ENCODE measurements at places on chromosomes 7 and 10. TPM values are rescaled to one million over a fixed set of nuclear protein-coding genes. Genes with fewer than 3 reads are reported as not detected.

DNA sequence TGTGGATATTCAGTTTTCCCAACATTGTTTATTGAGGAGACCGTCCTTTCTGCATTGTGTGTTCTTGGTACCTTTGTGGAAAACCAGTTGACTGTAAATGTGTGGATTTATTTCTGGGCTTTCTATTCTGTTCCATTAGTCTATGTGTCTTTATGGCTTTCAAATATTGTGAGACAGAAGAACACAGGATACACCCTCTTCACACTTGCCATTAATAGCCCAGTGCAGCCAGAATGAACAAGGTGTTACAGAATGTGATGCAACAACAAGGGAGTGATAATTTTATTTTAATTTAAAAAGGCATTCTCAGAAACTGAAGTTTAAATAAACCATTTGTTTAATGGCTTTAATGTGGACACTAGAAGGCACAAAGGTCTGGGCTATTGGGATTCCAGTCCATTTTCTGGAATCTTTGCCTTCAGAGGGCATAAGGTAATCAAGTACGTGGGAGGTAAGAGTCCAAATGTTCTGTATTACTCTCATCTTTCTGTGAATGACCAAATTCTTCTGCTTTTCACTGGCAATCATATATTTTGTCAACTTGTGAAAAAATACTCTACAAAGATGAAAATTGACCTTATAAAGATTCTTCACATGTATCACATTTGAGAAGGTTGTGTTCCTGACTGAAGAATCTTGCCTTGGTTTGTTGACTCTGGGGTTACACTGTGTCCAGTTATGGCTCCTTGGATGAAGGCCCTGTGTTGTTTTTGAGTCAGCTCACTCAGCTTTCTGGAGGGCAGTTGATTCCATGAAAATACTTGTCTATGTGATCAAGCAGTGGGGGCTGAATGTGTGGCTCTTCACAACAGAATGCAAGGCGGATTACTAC is 962.7 kb downstream of the LRMDA start:
- no peak for DNase-seq

GRCh38 chr7:55413442-55413841 is 48.3 kb downstream of the LANCL2 start:
- no peak for DNase-seq

Gene CYP2E1
- 0.39 TPM for total RNA-seq

GRCh38 chr10:96468845-96469244 is 44.9 kb downstream of the TLL2 start:
- no peak for DNase-seq

Gene CCL24
- not detected for total RNA-seq

DNA sequence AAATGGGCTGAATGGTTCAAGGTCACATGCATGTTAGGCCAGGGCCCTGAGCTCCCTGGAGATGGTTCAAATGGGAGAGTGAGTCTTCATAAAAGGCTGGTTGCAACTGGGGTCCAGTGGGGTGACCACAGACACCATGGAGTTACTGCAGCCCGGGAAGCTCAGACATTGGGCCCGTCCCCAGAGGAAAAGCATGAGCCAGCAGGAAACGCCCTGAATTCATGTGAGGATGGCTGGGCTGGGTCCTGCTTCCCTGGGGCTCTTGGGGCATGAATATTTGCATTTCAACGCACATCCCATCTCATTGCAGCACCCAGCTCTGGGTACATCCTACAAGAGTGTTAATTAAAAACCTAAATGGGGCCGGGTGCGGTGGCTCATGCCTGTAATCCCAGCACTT is 549.0 kb downstream of the TCERG1L start:
- no peak for DNase-seq

DNA sequence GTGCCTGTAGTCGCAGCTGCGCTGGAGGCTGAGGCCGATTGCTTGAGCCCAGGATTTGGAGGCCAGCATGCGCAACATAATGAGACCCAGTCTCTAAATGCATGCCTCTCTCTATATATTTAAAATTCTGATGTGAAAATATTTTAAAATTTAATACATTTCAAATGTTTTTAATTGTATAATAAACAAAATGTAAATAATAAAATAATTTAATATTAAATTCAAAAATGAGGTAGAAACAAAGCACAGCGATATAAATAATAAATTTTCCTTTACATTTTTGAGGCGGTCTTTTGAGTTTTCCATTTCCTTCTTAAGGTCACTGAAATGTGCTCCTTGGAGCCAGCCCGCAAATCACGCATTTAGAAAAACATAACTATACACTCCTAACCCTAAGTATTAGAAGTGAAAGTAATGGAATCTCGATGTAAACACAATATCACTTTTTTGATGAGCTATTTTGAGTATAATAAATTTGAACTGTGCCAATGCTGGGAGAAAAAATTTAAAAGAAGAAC is 523 bp upstream of the CDK1 start:
- DNase-seq, result no peak

DNA sequence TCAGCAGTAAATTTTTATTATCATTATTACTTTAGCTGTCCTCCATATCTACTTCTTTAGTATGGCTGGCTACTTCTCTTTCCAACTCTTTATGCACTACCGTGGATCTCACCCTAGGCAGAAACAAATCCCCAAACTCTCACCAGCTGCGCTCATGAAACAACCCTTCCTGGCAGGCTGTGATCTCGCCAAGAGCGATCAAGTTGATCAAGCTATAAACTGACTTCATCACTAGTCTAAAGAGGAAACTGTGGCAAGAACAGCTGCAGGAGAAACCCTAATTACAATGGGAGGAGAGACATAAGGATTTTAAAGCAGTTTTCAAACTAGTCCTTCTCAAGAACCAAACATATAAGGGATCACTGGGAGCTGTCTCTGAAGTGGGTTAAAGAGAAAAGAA is 160.5 kb upstream of the PRSS58 start:
- no peak for DNase-seq

DNA sequence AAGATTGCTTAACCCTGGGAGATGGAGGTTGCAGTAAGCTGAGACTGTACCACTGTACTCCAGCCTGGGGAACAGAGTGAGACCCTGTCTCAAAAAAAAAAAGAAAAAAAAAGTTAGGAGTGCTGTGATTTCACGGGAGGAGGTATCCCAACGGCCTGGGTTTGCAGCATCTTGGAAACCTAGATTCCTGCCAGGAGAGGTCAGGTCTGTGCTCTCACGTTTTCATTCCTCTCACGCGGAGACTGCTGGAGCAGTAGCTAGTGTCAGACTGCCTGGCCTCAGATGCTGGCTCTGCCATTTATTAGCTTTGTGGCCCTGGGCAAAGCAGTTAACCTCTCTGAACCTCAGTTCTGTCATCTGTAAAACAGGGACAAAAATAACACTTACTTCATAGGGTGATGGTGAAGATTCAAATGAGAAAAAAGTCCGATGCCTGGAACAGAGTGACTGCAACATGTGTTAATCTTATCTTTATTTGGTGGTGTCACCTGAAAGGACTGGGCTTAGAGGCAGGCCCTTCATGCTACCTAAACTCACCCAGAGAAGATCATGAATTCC is 94.9 kb downstream of the GAD2 start:
- no peak for DNase-seq

DNA sequence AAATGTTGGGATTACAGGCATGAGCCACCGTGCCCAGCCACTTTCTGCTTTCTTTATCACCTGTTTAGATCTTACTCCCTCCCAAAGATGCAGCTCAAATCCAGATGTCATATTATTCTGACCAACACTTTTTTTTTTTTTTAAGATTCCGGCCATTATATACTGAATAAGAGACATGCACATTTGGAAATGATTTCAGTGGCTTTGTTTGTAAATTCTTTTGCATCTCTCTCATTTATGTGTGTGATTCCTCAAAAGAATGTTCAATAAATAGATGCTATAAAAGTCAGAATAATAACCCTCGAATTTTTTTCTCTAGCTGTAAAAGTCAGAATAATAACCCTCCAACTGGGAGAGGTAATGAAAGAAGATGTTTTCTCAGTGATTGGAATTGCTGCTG is 25.4 kb downstream of the HECW1 start:
- no peak for DNase-seq

Gene CCDC146
- total RNA-seq, result 23.6 TPM

DNA sequence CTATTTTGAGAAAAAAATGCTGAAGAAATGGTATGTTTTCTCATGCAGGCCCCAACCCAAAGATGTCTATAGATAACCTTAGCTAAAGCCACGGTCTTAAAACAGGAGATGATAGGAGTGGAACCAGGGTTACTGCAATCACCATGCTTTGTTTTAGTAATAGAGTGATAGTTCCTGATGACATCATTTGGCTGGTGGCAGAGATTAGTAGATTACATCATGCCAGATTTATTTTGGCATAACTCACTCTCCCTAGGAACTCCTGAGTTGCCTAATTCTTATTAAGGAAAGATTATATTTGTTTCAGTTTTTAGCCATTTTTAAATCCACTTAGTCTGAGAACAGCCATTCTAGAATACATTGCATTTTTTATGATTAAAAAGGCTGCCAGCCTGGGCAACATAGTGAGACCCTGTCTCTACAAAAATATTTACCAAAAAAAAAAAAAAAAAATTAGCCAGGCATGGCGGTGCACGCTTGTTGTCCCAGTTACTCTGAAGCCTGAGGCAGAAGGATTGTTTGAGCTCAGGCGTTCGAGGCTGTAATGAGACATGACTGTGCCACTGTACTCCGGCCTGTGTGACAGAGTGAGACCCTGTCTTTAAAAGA is 17.8 kb downstream of the ENO4 start:
- no peak for DNase-seq

Gene OR2A14
- not detected for total RNA-seq

DNA sequence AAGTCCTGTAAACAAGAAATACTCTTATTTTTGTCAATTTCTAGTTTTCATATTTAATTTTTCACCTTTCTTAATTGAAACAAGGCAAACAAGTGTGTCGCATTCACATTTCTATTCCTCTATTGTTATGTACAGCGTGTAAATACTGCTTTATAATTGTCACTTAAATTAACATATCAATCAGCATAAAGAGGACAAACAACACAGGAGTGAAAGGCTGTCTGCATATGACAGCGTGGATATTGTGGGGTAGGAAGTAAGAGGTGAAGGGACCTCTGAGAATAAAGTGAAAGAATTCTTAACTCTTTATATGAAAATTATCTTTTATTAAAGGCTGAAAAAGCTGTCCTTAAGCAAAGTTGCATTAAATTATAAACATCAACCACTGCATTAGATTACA is 797.9 kb upstream of the COBL start:
- no peak for DNase-seq

- DNase-seq, result no peak
Observed at GRCh38 chr10:7184660-7185366, 226.0 kb downstream of the SFMBT2 start.

- DNase-seq, result no peak
Observed at GRCh38 chr7:73442903-73443500, 9.4 kb downstream of the FZD9 start.

DNA sequence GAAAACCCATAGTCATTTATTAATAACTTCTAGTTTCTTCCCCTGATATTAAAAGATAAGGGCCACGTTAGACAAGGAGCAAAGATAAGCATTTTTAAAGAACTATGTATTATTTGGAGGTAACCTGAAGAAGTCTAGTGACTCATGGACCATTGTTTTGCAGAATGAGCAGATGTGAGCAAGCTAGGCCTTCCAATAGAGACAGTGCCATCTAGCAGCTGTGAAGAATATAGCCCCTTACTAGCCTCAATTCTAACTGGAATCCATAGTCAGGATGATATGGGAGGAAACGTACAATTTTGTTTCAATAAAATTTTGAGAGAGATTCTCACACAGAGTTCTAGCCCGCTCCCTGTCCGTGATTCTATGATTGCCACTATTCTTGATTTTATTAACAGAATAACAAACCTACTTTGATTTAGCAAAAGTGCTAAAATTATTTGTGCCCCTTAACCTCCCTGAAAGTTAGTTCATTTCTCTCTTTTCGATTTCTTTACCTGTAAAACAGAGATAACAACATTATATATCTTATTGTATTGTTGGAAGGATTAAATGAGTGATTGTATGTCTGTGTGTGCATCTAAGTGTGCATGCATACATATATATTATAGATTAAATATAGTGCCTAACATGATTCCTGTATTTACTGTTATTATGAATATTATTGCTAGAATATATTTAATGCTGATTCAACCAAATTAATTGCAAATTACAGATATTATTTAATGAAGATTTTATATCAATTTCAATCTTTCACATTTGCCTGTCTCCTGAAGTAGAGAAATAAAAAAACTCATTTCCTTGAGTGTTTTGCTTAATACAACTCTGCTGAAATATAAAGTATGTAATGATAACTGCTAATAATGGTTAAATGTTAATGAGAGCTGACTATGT is 22.7 kb downstream of the FAM237B start:
- DNase-seq, result no peak

DNA sequence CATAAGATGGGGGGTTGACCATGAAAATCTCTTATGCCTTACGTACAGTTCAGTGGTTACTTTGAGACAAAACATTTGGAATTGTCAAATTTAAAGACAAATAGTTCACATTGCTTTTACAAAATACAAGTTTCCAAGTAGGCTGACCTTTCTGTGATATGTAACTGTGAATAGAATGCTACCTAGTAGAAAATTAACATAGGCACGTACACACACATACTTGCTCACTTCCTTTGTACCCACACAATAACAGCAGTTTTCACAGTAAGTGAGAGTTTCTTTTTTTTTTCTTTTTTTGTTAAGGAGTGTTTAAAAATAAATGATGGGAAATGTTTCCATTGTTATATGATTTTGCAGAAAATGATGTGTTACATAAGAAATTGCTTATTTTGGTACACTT is 53.3 kb upstream of the SP8 start:
- DNase-seq, result no peak

DNA sequence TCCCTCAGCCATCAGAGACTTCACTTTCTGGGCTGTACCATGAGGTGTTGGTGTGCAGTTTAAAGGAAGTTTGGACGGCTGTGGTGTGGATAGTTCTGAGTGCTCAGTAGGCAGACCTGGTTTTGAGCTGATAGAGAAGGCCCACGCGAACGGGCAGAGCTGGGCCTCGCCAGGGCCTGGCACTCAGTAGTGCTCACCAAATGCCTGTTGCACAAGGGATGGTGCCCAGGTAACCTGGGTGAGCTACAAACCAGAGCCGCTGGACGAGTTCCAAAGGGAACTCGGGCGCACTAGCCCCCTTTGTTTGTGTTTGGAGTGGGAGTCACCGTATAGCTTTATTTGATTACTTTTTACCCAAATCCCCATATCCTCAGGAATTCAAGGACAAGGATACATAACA is 95.5 kb downstream of the LHPP start:
- DNase-seq, result no peak

GRCh38 chr7:150368884-150369747 is 494 bp downstream of the REPIN1 start:
- DNase-seq, result no peak

Gene CYP2C9
- not detected for total RNA-seq

GRCh38 chr10:131898713-131899112 is 2.1 kb upstream of the PPP2R2D start:
- no peak for DNase-seq

Measured in tibial nerve (tissue), 4 donors.